Adrenal gland (tissue), 19 donors: ENCODE measurements at places on chromosomes 4 and X. TPM values are rescaled to one million over a fixed set of nuclear protein-coding genes. Genes with fewer than 3 reads are reported as not detected.

DNA sequence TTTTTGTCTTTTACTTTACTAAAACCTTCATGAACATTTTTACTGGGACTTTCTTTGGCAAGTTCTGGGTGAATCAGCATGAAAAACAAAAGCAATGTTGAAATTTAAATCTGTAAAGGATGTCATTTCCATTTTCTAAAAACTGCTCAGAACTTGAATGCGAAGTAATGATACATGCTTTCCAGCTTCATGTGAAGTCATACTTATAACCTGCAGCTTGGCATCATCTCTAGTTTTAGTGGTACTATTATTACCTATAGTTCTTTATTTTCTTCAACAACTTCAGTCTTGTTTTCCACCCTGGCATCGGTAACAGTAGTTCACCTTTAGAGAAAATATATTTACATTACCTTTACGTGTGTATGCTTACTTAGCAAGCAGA, 421.4 kb upstream of the DIPK2B start:
- no peak overlapping the region for H3K4me3 ChIP-seq
- no peak overlapping the region for H3K27ac ChIP-seq
- no peak for DNase-seq

DNA sequence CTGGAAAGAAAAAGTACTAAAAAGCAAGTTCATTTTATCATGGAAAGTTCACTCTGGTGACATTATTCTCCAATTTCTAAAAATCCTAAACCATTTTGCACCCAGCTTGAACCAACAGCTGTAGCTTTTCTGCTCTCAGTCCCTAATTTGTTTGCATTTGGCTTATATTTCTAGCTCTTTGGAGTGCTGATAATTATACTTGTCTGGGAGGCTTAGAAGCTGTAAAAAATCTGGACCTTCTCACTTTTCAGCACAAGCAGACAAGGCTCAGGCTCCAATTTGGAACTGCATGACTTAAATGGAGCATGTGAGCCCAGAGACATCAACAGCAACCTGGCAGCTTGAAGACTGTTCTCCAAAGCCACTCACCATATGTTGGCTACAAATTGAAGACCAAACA, 170.9 kb upstream of the PCDH18 start:
- no peak for DNase-seq
- H3K36me3 ChIP-seq, result no peaks in the 10 kb centered on the region
- H3K27ac ChIP-seq, result no peak overlapping the region
- H3K27me3 ChIP-seq, result no peaks in the 10 kb centered on the region

Gene EVC
- polyA plus RNA-seq, result 5.3 TPM

Gene VCX3B
- polyA plus RNA-seq, result 1.0 TPM
